Cerebellum (tissue), 4 donors: ENCODE measurements at places on chromosomes 4 and X. TPM values are rescaled to one million over a fixed set of nuclear protein-coding genes. Genes with fewer than 3 reads are reported as not detected.

Gene TCEAL3
- 8.8 TPM for total RNA-seq

Gene ETDA
- total RNA-seq, result not detected

Gene DMP1
- total RNA-seq, result not detected

Gene ADGRG4
- total RNA-seq, result not detected

Gene YTHDC1
- 96.5 TPM for total RNA-seq

Gene SPANXA2
- not detected for total RNA-seq

Gene FBXL5
- 140 TPM for total RNA-seq

DNA sequence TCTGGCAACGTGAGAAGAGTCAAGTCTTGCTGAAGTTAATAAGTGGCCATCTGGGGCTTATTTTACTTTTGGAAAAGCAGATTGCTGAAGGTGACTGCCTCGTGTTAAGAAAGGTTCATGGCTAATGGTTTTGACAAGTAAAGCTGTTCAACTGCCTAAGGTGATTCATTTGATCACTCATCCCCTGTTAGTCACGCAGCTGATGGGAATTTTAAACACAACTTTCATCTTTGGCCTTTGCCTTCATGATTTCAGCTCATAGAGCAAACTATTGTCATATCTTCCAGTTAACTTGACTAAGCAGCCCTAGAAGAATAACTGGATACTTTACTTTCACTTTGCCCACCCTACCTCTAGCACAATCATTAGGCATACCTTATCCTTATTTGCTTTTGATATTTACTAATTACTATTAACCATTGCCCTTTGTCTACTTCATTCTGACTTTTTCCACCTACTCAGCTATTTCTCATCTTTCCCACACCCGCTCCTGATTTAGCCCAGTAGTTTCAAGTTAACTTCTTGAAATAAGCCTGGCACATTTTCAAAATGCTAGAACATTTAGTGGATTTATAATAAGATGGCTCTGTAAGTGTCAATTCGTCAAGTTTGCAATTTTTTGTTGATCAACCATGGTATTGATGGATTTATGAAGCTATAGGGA is 170.6 kb upstream of the S100G start:
- no peak for DNase-seq

DNA sequence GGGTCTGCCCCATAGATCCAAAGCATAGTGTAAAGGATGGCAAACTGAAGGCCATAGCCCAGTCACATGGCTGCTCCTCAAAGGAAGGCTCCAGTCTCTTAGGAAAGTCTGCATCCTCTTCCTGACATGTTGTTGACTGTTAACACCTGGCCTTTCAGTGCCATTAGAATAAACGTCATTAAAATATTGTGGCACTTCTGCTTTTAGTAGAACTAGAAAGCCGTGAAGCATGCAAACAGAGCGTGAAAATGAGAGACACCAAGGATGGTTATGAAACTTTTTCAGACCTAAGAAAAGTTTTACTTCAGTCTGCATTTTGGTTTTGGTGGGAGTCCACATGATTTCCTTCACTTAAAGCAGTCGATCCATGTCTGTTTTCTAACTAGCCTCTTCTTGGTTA is 41.1 kb upstream of the AFF2 start:
- no peak for DNase-seq

GRCh38 chr4:22848332-22848731 is 155.6 kb downstream of the GBA3 start:
- no peak for DNase-seq

DNA sequence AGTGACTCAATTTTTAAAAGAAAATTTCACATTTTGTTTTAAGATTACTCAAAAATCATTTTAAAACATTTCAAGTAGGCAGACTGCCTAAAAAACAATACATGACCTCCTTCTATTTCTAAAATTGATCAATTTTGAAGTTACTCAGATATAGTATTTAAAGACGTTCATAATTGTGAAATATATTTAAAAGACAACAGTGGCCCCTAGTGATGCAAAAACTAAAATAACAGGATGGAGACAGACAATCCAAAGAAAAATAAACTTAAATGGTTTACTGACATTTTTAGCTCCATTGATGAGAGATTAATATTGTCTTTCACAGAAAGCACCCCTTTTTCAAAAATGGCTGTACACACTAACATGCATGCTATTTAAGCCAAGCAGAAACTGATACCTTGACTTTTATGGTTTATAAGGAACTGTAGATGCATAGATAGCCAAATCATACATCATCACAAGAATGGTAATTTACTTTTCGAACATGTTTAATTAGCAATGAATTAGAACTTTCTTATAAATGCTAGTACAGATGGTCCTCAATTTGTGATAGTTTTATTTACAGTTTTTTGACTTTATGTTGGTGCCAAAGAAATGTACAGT is 69.8 kb upstream of the FAT4 start:
- DNase-seq, result no peak

DNA sequence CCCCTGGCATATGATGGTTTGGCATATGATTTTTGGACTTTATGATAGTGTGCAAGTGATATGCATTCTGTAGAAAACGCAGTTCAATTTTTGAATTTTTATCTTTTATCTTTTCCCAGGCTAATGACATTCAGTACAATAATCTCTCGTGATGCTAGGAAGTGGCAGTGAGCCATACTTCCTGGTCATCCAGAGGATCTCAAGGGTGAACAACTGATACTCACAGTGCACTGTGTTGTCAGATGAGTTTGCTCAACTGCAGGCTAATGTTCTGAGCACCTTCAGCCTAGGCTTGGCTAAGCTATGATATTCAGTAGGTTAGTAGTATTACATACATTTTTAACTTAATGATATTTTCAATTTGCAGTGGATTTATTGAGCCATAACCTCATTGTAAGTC is 405.3 kb downstream of the PCDH7 start:
- no peak for DNase-seq
